ENCODE measurements at places on chromosomes 13 and 19.

DNA sequence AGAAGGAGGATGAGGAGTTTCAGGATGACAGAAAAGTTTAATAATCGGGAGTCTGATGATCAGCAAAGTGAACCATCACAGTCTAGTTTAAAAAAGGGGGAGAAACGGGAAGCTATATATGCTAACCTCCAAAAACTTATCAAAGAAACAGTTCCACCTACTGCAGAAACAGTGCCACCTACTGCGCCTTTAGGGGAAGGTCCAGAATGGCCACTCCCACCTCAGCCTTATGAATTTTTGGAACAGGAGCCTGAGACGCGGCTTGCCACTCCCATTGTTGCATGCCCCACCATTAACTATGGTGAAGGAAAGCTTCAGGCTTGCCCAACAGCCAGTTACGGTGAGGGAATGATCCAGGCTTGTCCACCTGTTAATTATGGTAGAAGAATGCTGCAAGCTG is 929.0 kb downstream of the SLITRK6 start:
- DNase-seq, result no peak

DNA sequence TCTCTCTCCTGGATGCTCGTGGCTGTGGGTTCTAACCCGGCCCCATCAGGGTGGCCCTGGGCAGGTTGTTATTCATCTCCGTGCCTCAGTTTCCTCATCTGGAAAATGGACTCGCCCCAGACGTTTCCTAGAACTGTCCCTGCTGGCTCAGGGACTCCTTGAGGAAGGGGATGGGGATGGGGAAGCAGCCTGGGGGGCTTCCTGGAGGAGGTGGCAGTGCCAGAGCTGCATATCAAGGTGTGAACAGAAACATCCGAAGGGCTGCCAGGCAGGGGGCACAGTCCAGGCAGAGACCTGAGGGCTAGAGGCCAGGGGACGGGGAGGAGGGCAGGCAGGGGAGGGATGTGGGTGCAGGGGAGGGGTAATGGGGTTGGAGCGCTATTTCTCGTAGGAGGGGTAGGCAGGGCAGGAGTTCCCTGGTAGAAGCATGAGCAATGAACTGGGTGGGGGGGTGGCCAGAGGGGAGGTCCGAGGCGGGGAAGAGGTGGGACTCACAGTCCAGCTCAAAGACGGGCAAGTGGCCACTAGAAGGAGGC is 3.6 kb upstream of the ELANE start:
- DNase-seq, result no peak

GRCh38 chr13:55761986-55762385 is 1378.7 kb upstream of the PRR20A start:
- DNase-seq, result no peak

- DNase-seq, result no peak
These were observed 189.6 kb upstream of the TSHZ3 start for GRCh38 chr19:31538879-31539278.

GRCh38 chr19:56156768-56157167 is 15.7 kb downstream of the ZNF444 start:
- DNase-seq, result no peak

- no peak for DNase-seq
These were observed 110.4 kb downstream of the DNAJC15 start for GRCh38 chr13:43133792-43134191.

GRCh38 chr19:3548606-3549005 is 8.8 kb downstream of the MFSD12 start:
- DNase-seq, result no peak

- no peak for DNase-seq
These were observed 35.1 kb downstream of the NAXD start for GRCh38 chr13:110650436-110650835.

GRCh38 chr13:23848646-23849141 is 40.5 kb downstream of the MIPEP start:
- DNase-seq, result no peak

DNA sequence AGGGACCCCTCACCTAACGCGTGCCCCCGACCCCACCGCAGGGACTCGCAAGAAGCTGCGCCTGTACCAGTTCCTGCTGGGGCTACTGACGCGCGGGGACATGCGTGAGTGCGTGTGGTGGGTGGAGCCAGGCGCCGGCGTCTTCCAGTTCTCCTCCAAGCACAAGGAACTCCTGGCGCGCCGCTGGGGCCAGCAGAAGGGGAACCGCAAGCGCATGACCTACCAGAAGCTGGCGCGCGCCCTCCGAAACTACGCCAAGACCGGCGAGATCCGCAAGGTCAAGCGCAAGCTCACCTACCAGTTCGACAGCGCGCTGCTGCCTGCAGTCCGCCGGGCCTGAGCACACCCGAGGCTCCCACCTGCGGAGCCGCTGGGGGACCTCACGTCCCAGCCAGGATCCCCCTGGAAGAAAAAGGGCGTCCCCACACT is 4.7 kb upstream of the MYBPC2 start:
- no peak for DNase-seq

DNA sequence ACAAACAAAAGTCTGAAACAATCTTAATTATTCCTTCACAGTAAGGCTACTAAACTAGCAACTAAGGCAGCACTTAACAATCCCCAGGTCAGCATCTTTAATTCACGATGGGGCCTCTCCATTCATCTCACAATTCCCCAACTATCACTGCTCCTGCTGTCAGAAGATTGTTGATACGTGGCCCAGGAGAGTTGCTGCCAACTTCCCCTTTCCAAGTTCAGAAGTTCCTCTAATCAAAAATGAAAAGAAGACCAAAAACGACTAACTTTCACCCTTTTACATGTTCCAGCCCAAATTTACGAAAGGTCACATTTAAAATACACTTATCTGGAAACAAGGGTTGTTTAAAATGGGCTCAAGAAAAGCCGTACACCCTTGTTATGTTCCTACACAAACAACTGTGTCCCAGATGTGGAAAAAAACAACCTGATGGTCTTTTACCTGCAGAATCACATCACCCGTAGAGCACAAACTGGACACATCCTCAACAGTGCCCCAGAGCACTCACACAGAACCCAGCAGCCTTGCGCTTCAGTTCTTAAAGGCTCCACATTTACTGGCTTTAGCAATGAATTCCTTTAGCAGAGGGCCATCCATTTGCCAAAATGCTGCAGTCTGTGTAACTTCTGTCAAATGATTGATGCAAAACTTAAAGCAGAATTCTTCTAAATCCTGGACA is 38.0 kb downstream of the PHF11 start:
- DNase-seq, result no peak

DNA sequence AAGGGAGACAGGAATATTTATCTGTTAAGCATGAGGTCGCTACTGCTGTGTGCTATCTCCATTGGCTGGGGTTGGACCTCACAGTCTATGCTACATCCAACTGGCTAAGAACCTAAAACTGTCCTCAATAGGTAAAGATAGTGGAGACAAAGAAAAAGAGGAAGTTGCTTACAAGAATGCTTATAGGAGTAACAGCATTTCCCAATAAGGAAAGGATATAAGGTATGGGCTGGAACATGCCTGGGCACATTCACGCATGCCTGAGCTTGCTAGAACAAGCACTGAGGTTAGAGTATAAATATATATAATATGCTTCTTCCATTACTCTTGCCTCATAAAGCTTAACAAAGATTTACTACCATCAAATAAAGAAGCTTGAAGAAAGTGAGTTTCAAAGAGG is 47.9 kb upstream of the CEACAM21 start:
- no peak for DNase-seq

DNA sequence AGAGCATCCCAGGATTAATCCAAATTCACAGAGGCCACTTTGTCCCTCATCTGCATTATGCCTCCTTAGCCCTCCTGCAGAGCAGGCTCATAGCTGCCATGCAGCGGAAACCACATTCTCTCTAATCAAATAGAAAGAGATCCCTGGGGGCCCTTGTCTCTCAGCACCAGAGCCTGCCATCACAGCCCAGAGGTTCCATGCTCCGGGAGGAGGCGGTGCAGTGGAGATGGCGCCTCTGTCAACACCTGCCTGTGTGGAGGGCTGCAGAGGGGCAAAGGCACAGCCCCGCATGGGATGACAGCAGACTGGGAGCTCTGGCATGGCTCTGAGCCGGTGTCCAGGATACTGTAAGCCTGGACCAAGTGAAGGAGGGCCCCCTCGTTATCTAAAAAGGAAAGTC is 111.3 kb downstream of the SLC7A1 start:
- DNase-seq, result no peak

DNA sequence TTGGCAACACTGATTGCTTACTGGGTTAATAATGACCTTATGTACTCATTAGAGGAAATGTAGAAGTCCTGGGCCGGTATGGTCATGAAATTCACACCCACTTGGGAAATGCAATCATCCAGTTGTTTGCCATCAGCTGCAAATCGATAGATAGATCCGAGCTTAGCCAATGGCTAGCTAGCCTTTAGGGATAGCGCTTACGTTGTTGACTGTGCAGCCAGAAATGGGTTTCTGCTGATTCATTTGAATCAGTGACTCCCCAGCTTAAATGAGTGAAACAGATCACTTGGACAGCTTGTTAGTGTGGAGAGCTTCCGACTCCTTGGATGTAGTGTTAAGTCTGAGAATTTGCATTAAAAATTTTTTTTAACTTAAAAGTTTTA is 11.8 kb downstream of the IL17D start:
- DNase-seq, result no peak

- DNase-seq, result no peak
These were observed 15.5 kb upstream of the SLC7A10 start for GRCh38 chr19:33241091-33241529.

- no peak for DNase-seq
These were observed 385.6 kb downstream of the IRS2 start for GRCh38 chr13:109400624-109401257.

GRCh38 chr13:36975172-36975571 is 24.0 kb downstream of the ALG5 start:
- no peak for DNase-seq

GRCh38 chr13:67043901-67044300 is 186.2 kb downstream of the PCDH9 start:
- no peak for DNase-seq

DNA sequence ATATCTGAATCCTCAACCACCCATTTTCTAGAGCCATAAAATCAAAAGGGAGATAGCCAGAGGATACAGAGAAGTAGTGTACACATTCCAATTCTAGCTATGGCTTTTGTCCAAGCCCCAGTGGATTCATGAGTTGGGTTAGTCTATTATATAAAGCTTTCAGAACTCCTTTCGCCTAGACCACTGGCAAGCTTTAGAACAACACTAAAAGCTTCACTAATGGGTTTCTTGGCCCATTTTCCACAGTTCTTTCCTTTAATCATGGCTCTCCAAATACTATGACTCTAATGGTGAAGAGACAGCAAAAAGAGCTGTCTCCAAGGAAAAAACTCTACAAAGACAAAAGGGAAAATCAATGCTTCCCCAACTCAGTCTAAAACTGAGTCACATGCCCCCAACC is 48.2 kb upstream of the SLITRK5 start:
- no peak for DNase-seq

DNA sequence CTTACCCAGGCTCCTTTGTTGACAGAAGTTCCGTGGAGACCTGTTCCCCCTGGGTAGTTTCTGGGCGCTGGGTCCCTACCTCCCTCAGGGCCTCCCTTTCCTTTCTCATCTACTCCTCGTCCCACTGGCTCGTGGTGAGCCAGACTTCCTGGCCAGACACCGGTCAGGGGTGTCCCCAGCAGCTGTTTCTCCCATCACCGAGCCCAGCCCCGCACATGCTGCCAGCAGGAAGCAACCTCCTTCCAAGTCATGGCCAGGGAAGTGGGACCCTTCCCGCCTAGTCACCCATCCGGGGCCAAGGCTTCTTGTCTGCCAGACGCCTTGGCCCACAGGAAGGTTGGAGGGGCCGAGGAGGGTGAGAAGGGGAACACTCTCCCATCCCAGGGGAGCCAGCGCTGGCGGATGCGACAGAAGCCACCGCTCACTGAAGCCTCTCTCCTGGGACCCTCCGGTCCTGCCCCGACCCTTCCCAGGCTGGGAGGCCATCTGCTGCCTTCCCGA is 5.7 kb downstream of the PAK4 start:
- no peak for DNase-seq

DNA sequence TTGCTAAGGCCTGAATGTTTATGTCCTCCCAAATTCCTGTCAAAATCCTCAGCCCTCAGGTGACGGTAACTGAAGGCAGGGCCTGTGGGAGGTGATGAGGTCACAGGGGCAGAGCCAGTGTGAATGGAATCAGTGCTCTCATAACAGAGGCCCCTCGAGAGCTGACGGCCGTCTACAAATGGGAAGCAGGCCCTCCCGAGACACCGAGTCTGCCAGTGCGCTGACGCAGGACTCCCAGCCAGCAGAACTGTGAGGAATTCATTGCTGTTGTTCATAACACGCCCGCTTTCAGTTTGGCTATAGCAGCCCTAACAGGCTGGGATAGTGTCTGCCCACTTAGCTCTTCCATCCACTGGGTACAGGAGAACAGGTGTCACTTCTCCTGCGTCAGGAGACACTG is 41.2 kb downstream of the CARS2 start:
- DNase-seq, result no peak

DNA sequence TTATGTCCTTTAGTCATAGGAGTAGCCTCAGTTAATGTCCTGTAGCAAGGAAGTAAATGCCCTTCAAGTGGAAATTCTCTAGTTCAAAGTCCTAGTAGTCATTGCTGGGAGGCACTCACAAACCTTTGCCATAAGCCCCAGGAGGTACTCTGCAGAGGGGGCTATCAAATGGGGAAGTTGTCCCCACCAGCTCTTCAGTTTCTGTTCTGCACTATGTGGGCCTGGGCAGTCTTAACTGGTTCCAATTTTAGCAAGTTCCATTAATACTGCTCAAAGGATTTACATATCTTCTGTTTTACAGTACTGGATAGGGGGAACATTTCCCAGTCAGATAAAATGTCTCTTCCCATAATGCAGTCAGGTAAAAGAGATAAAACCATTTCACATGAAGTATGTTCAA is 101.3 kb downstream of the B3GLCT start:
- DNase-seq, result no peak

DNA sequence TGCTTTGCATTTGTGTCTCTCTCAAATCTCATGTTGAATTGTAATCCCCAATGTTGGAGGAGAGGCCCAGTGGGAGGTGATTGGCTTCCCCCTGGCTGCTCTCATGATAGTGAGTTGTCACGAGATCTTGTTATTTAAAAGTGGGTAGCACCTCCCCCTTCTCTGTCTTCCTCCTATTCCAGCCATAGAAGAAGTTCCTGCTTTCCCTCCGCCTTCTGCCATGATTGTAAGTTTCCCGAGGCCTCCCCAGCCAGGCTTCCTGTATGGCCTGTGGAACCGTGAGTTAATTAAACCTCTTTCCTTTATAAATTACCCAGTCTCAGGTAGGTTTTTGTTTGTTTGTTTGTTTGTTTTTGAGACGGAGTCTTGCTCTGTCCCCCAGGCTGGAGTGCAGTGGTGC is 3.8 kb downstream of the LILRA4 start:
- no peak for DNase-seq

- no peak for DNase-seq
These were observed 211.5 kb downstream of the URI1 start for GRCh38 chr19:30153326-30154210.
